Adrenal gland (tissue), 19 donors: ENCODE measurements at places on chromosomes 3 and 15.

GRCh38 chr3:178546079-178546478 is 9.8 kb downstream of the KCNMB2 start:
- DNase-seq, result no peak

- no peak for DNase-seq
These were observed 47.6 kb upstream of the HEG1 start for GRCh38 chr3:125103406-125103805.

DNA sequence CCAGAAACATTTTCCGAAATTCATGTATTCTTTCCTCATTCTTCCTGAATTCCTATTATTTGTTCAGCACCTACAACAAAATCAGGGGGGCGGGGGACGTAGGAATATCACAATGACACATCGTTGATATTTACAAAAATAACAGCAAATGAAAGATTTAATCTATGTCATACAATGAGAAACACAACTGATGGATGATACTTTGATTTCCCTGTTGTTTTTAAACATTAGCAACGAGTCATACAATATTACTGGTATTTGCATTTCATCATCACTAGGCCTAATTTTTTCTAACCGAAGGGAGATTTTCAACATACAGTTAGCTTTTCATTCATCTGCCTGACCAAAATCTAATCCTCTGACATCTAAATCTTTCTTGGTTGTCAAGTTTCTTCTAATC is 45.3 kb upstream of the INO80 start:
- no peak for DNase-seq

DNA sequence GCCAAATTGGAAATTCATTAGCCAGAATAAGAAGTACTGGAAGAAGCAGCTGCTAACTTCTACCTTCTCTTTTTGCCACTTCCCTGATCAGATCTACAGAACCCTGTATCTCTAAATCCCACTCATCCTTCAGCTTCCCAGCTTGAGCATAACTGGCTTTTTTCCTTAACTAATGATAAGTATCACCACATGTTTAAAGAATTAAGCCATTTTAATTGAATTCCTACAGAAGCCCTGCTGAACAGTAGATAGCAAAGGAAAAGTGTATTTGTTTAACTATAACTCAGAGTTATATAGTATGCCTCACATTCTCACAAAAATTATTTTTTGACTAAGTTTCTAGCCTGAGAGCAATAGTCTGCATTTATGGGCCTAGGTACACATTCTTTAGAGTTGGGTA is 262.4 kb downstream of the UBE2E2 start:
- DNase-seq, result no peak

GRCh38 chr3:152683521-152683999 is 151.4 kb upstream of the P2RY1 start:
- DNase-seq, result no peak
